ENCODE measurements at places on chromosomes 2 and 18. TPM values are rescaled to one million over a fixed set of nuclear protein-coding genes. Genes with fewer than 3 reads are reported as not detected.

The GKN2 gene
- total RNA-seq = not detected

DNA sequence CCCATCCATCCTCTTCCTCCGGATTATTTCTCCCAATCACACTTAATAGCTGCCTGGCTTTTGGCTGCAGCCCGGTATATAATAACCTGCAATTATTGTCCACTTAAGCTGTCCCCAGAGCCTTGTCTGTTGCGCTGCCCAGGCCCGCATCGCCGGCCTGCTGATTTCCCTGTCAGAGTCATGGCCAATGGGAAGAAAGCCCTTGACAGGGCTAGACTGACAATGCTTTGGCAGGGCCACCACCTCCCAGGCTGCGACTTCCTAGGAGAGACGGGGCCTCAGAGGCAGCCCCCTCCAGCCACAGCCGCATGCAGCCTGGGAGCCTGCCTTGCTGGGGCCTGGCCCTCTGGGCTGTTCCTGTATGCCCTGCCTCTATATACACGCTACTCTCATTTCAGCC, 10.0 kb upstream of the CELF4 start:
- no peak for DNase-seq

- peak; percentile 43 for DNase-seq
Measured at GRCh38 chr2:28751956-28752630, 463 bp downstream of the PPP1CB start.

DNA sequence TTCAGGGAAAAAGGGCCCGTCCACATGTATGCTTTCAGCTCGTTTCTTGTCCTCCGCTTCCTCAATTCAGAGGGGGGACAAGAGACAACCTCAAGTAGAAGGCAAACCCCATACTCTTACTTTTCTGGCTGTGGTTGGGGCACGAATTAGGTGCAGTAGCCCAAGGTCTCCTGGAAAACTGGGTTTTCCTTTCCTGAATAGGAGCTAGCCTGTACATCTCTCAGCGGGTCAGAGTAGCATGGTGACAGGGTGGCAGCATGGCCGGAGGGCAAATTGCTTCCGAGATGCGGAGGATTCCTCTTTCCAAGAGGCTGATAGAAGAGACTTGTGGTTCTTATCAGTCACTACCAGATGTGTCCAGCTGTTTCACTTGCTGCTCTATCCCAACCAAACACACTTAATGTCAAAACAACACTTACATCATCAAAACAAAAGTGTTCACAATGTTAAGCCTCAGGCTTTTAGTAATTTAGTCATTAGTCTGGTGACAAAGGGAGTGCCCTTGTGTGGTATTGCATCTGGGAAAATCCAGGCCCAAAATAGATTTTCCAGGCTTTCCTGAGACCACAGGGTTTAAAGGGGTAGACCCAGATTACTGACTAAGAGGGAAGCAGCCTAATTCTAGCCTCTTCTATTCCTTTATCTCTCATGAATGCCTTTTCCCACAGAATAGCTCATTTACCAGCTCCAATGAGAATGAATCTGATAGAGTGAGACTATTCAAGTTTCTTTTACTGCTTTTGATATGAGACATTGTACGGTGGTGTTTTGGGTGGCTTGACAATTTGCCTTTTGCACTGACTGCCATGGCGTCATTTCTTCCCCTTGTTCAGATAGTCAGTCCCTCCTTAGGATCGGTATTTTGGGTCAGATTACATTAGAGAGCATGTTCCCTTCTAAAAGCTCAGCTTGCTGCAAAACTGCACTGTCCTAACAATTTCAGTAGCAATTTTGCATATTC, 162.0 kb downstream of the LTBP1 start:
- DNase-seq = no peak

The NEU4 gene
- total RNA-seq = 0.54 TPM

The SLC16A14 gene
- 1.5 TPM for total RNA-seq

The ZAP70 gene
- 218 TPM for total RNA-seq

The C2orf78 gene
- not detected for total RNA-seq

DNA sequence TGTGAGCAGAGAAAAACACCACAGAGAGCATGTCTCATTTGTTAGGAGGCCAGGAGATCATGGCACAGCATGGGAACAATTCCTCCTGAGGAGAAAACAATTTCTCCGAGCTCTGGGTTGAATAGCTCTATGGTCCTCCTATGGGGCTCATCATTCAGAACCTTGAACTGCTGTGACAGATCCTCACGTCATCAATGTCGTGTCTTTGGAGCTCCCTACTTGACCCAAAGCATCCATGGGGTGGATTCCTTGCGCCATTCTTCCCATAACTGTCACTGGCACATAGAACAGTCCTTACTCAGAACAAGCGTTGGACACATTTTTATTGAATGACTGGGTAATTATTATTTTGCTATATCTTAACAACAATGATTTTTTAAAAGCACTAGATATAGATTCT, 15.8 kb upstream of the TCF4 start:
- DNase-seq = no peak

DNA sequence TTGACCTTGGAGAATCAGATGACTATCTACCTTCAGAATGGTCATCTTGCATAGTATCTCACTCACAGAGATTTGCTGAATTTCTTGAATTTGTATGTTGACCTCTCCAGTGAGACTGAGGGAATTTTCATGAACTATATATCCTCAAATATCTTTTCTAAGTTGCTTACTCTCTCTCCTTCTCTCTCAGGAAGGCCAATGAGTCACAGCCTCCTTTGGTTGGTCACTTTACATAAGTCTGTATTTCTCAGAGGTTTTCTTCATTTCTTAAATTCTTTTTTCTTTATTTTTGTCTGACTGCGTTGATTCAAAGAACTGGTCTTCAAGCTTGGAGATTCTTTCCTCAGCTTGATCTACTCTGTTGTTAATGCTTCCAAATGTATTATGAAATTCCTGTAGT, 51.7 kb downstream of the VIT start:
- no peak for DNase-seq

DNA sequence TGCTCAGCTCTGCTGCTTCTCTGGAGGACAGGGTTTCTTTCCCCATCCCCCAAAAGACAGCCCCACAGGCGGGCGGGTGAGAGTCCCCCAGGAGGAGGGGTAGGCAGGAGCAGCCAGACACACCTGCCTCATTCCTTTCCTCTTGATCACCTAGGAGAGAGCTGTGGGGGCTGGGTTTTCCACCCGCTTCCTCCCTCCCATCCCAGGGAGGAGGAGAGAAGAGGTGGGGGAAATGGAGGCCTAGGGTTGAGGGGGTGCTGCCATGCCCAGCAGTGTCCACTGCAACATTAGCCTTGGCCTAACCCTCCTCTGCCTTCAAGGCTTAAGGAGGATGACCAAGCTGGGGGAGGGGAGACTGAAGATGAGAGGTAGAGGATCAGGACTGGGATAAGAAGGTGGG, 14.7 kb downstream of the WNT10A start:
- DNase-seq = no peak

- DNase-seq = no peak
Measured at GRCh38 chr2:39689272-39689841, 23.6 kb downstream of the TMEM178A start.

DNA sequence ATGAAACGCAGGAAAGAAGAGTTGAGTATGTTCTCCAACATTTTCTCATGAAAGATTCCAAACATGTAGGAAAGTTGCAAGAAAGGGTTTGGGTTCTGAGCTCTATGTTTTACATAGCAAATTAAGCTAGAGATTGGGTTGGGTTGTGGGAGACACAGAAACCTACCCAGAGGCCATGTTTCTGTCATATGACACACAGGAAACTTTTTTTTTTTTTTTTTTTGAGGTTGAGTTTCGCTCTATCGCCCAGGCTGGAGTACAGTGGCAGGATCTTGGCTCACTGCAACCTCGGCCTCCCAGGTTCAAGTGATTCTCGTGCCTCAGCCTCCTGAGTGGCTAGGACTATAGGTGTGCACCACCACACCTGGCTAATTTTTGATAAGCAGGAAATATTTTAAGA, 57.6 kb downstream of the DOCK10 start:
- peak; percentile 30 for DNase-seq

The EFEMP1 gene
- not detected for total RNA-seq

The CACNB4 gene
- total RNA-seq = 0.34 TPM

DNA sequence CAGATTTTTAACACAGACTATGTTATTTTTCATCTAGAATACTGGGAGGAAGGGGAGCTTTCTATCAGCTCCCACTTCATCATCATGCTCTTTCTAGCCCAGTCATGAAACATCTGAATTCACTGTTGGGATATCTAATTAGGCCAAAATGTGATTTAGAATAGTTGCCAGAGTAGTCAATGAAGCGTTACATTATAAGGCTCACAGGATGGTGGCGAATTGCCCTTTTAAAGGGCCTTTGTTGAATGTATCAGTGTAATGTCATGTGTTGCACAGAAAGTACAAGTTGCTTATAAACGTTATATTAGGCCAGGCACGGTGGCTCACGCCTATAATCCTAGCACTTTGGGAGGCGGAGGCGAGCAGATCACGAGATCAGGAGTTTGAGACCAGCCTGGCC, 45.6 kb downstream of the PDE1A start:
- DNase-seq = no peak

The VPS54 gene
- 9.4 TPM for total RNA-seq

The SPHKAP gene
- total RNA-seq = not detected

GRCh38 chr2:32856891-32857290, 89.9 kb upstream of the LTBP1 start:
- DNase-seq = no peak

The BOK gene
- total RNA-seq = 0.16 TPM

The PJVK gene
- total RNA-seq = 4.6 TPM

The SPTBN1 gene
- total RNA-seq = 91.8 TPM

The TSPYL6 gene
- total RNA-seq = not detected

- no peak for DNase-seq
Measured at GRCh38 chr2:159449504-159450124, 163.1 kb upstream of the WDSUB1 start.

The C1QL2 gene
- not detected for total RNA-seq

The KCNIP3 gene
- total RNA-seq = not detected

The STPG4 gene
- not detected for total RNA-seq

DNA sequence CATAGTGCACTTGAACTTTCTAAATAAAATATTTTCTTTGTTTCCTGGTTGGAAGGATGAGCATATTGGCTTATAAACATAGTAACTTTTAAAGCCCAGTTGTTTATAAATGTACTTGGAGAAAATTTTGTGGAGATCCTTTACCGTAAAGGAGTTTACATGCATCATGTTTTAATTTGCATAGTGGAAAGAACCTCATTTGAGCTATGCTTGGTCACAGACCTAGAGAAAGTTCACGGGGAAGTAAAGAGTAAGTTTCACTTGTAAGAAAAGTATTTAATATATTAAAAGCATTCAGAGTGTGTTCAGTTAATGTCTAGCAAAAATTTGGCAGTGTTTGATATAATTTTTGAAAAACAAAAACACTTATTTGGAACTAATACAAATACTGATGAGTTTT, 45.3 kb downstream of the PIKFYVE start:
- no peak for DNase-seq
